ENCODE measurements at places on chromosomes 2 and 18.

GRCh38 chr18:56662502-56662901, 11.3 kb downstream of the WDR7 start:
- DNase-seq, result no peak

GRCh38 chr18:75339936-75340605, 87.4 kb downstream of the SMIM21 start:
- DNase-seq, result no peak

DNA sequence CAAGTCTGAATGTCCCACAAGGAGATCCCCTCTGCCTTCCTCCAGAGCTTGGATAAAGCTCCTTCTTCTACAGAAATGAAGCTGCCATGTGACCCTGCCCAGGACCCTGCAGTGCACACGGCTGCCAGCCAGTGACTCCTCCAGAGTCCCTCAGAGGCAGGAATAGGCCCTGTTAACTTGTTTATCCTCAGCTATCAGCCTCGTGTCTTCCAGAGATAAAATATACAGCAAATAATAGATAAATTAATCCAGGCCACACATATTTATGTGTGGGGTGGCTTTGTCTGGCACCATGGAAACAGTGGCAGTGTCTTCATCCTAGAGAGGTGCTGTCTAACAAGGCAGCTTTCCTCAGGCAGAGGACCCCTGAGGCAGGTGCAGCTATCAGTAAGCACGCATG, 66.7 kb downstream of the TMEM18 start:
- DNase-seq, result no peak

GRCh38 chr2:28281739-28282138, 110.9 kb upstream of the FOSL2 start:
- DNase-seq, result no peak

- no peak for DNase-seq
Measured at GRCh38 chr2:305366-305765, 17.5 kb upstream of the ALKAL2 start.

- DNase-seq, result no peak
Measured at GRCh38 chr2:69597843-69598610, 45.5 kb downstream of the AAK1 start.

DNA sequence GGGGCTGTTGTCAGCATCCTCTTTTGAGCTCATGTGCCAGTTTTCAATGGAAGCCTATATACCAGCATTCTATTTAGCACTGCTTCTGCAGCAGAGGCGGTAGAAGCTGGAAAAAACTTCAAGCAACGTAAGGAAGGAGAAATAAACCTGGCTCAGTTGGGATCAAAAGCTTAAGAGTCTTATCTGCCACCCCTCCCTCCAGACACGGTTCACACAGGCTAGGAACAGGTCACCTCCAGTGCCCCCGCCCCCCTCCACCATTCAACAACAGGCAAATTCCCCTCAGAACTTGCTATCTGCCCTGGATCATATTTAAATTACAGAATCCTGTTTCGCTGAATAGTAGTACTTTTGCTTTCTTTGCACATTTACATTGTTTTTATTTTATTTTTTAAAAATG, 384.8 kb upstream of the PKDCC start:
- no peak for DNase-seq

DNA sequence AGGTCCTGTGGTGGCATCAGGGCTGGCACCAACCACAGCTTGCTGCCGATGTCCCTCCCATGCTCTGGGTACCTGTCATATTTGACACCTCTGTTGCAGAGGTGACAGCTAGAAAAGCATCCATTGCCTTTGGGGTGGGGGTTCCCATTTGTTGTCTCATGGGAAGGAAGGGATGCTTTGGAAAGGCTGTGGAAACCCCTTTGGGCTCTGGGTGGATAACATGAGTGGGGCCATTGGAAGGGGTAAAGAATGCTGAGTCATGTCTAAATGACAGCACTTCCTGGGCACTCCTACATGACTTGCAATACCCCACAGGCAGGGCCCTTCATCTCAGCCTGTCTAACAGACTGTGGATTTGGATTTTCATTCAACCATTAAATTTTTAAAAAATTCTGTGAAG, 27.8 kb downstream of the CTIF start:
- no peak for DNase-seq

DNA sequence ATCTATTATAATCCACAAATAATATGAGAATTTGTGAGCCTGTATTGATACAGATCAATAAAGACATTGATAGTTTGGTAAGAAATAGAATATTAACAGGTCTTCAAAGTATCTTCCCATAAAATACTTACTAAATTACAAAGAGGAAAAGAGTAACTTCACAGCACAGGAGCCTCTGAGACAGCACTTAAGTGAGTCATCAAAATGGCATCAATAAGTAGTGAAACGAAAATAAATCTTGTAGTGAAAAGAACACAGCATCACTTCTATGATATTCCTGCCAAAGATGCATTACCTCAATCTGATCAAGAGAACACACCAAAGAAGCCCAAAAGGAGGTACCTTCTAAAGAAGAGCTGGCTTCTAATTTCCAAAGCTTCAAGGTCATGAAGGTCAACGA, 116.4 kb downstream of the CBLN2 start:
- no peak for DNase-seq

DNA sequence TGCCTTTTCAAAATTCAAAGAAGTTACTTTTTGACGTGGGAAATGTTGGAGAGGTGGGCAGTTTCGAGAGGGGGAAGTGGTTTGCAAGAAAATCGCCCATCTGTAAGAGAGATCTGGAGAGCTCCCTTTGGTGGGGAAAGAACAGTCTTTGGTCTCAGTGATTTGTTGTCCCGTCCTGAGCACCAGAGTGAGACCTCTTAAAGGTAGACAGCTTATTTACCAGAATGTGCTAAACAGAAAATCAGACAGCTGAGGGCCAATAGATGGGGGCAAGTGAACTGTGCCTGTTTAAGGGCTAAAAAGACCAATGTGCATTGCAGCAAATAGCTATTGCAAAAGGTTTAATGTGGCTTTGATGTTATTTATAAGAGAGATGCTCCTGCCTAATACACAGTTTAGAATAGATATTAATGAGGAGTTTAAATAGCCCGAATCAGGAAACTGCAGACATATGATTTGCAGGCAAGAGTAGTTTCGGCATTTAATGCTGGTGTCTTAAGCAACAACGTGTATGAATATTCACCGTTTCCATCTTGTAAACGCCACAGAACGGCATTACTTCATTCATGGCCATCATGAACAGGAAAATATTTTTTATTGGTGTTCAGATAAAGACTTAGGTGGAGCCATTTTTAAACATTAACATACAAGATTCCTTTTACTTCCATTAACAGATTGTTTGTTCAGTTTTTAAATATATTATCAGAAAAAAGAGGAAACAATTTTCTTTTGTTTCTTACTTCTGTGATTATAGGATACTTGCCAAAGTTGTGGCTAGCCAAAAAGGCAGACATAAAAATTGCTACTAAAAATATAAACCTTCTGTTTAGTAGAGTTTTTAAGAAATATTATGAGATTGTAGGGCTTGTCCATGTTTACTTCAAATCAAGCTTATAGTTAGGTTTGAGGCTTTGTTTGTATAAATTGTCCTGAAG, 29.6 kb downstream of the ARHGAP15 start:
- no peak for DNase-seq
